ENCODE measurements at places on chromosomes 2 and 18.

DNA sequence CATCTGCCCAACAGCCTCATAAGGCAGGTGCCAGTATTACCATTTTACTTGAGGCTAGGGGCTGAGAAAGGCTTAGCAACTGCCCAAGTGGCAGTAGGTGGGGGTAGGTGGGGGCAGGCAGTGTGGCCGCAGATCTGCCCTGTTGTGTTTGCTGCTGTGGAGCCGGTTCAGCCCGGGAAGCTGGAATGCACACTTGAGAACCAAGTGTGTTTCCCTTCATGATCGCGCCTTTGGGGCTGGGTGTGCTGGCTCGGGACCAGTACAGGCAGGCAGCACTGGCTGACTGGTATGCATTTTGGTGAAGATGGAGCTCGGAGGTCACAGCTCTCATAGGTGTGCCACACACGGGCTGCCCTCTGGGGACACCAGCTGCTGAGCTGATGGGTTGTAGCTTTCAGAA lies 85.1 kb downstream of the CABLES1 start:
- no peak for DNase-seq

GRCh38 chr2:190755772-190756415 lies 107.0 kb downstream of the NAB1 start:
- DNase-seq, result no peak

DNA sequence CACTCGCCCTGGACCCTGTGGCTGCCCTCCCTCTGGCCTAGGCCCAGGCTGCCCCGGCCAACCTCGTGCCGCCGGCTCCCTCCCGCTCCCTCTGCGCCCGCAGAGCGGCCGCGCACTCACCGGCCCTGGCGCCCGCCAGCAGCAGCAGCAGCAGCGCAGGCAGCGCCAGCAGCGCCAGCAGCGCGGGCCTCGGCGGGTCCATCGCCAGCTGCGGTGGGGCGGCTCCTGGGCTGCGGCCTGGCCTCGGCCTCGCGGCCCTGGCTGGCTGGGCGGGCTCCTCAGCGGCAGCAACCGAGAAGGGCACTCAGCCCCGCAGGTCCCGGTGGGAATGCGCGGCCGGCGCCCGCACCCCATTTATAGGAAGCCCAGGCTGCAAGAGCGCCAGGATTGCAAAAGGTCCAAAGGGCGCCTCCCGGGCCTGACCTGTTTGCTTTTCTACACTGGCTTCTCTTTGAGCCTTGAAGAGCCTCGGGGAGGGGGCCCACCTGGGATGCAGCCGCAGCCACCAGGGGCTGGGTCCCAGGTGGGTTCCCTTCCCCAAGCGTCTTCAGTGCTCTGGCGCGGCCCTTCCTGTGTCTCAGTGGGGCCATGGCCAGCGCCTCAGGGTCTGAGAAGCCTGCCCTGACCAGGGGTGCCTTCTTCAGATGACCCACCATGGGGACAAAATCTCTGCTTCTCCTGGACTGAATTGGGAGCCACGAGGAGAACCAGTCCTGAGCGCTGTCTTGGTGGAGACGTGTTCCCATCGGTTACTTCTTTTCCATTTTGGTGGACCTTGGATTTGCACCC lies at the start of gene APOB:
Gene APOB, minus strand, starts transcription at position 330 of the 789 bp plus-strand sequence. Its CDS starts 128 bp downstream, at position 202.
- no peak for DNase-seq

DNA sequence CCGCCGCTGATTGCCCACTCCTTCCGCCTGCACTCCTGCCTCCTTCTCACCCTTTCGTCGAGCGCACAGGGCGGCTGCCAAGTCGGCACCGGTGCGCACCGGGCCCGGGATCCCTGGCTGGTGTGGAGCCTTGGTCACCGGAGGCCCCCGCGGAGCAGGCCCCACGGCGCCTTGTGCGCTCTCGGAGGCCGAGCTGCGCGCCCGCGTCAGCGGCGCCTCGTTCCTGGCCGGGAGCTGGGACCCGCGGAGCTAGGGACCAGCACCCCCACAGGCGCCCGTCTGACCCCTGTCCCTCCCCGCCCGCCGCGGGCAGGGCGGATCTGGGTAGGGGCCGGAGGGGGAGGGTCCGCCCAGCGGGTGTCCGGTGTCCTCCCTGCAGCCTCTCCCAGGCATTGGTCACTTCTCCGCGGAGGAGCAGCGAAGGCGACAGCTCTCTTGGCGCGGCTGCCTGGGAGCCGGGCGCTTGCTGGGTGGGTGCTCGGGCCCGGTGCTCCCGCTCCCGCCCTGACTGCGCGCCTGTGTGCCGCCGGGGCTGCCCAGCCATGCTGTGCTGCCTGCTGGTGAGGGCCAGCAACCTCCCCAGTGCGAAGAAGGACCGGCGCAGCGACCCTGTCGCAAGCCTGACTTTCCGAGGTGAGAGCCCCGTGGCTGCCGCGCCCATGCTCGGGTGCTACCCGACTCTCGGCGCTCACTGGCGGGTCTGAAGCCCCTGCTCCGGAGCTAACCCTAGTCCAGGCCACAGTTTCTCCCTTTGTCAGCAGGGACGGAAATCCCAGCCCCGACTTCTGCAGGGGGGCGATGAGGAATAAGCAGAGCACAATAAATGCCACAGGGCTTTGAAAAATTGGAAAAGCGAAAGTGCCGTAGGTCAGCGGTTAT lies 13.2 kb downstream of the DYSF start:
- peak; percentile 21 for DNase-seq

GRCh38 chr2:105794926-105795574 lies 50.3 kb downstream of the NCK2 start:
- no peak for DNase-seq

DNA sequence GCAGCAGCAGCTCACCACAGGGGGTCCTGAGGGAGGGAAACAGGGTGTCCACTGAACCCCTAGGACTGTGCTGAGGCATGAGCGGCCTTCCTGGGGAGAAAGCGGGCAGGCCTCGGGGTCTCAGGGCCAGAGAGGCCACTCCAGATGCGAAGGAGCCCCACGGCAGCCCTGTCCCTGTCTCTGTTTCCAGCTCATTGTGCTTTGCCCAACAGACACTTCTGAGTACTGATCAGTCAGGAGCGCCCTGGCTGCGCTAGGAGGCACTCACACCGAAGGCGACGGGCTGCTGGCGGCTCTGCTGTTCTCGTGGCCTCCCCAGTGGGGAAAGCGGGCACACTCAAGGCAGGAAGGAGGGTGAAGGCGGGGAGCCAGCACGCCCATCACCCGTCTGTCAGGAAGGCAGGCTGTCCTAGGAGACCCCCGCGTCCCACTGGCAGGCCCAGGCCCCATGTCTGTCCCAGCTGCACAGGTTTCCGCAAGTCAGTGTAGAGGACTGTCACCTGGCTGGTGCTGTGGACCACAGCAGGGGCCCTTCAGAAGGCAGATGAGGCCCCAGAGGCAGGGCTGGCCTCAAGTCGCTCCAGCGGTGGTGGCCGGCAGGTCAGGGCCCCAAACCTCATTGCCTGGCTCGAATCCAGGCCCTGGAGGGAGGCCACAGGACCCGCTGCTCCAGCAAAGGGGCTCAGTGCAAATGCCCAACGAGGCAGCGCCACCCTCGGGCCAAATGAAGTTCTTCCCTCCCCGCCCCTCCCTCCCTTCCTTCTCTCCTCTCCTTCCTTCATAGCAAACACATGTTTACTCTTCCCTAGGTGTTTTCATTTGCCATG lies 6.8 kb downstream of the ESPNL start:
- peak; percentile 16 for DNase-seq

DNA sequence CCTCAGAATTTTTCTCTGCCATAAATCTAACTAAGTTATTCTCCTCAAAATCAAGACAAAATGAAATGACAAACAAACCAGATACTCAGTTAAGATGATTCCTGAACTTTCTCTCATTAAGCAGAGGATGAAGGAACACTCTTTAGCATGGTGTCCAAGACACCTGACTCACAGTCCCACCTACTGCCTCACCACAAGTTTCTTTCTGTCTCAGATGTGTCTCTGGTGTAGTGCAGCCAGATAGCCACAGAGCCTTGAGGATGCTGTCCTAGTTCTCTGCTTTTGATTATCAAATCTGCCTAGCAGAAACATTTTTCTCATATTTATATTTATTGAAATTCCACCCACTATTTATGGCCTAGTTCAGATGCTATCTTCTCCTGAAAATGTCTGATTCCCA lies 103.6 kb upstream of the TMEM200C start:
- no peak for DNase-seq

- DNase-seq, result no peak
Measured at GRCh38 chr2:144587306-144587705, 67.4 kb upstream of the ZEB2 start.

DNA sequence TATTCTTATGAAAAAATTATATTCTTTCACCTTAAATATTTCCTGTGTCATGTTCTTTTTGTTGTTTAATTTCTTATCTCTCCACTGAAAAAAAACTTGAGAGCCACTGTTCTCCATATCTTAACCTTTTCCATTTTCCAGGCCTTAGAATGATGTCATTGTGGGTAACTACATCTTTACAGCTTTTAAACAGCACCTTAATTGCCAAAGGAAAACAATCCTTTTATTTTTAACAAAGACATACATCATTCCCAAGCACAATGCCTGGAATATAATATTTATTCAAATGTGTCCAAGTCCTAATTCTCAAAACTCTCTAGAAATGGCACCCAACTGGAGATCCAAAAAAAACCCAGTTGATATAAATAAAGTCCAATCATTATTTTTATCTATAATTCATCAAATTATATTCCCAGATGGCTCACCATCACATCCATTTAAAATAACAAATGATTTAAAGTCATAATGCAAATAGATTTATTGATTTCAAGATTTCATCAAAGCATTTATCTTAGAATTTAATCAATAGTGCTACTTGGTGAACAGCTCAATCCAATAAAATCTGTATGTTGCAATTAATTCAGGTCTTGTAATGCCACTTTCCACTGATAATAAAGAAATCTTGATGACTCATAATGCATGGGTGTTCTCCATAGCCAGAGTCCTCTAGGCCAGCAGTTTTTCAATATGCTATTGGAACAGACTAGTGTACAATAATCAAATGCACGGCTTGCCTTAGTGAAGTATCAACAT lies 107.1 kb upstream of the MAPRE2 start:
- DNase-seq, result no peak

GRCh38 chr2:207930747-207931146 lies 94.6 kb downstream of the PLEKHM3 start:
- DNase-seq, result no peak

GRCh38 chr18:37254236-37254754 lies 311.3 kb downstream of the CELF4 start:
- no peak for DNase-seq

GRCh38 chr2:73970850-73971471 lies 13.7 kb upstream of the TET3 start:
- DNase-seq, result peak; percentile 36

DNA sequence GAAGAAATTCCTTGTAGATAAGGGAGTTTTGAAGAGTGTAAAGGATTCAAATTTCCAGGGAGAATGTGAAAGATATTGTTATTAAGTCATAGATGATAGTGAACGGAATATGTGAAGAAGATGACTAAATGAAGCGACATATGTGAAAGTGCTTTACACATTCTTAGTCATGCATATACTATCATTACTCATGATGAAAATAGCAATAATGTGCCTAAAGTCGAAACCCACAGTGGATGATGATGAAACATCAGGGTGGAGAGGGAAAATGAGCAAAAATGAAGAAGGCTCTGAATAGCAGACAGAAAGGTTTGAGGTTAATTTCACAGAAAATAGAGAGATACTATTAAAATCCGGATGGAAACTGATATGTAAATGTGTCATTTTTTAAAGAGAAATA lies 1237.1 kb downstream of the LRP1B start:
- DNase-seq, result no peak

DNA sequence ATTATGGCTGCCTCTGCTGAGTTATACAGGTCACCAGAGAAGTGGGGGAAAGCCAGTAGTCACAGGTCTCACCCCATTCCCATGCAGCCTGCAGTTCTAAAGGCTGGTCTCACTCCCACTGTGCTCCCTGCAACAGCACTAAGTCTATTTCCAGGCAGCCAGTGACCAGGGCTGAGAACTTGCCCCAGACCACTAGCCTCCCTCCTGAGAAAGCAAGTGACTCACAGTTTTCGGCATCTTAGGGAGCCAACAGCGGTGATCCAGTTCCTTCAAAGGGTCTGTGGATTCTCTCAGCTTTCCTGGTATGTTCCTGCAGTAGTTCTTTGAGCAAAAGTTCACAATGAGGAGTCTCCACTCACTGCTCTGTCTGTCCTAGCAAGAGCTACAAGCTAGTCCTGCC lies 329.6 kb upstream of the MAP2 start:
- DNase-seq, result no peak

GRCh38 chr2:71530641-71531332 lies 77.4 kb downstream of the DYSF start:
- DNase-seq, result peak; percentile 28

DNA sequence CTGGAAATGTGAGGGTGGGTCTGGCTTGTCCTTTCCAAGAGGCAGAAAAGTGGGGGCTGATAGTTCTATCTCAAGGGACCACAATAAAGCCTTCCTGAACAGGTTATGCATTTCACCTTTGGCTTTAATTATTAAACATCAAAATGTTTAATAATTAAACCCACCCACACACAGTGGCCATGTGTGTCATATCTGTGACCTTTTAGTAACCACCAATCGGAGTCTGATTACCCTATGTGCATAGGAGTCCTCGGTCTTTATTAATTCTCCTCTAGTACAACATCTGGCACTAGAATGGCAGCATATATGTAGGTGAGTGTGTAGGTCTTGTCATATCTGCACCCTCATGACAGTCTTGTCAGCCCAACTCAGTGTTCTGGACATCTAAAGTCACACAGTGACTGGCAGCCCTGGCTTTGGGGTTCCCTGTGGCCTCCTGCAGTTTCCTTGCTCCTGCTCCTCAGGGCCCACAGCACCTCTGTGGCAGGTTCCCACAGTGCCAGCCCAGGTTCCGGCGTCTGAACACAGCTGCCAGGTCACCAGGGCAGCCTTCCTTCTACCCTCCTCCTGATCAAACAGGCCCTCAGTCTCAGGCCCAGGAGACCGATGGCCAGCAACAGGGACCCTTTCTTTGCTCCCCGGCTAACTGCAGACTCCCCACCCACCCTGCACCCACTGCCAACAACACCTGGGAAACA lies 100.9 kb downstream of the MTCL1 start:
- DNase-seq, result no peak

DNA sequence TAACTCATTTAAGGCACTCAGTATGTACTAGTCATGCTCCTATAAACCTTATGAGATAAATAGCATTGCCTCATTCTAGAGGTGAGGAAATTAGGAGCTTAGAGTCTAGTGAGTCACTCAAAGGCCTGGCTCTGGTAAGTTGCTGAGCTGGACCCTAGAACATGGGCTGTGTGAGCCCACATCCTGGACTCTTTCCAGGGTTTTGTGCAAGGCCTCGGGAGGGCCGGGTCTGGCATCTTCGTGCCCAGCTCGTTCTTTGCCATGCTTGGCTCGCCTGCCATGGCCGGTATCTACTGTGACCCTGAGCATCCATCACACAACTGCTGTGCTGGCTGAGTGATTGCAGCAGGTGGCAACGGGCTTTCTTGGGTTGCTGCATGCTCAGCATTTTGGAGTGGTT lies 168.0 kb downstream of the LPIN1 start:
- no peak for DNase-seq
